ENCODE measurements at places on chromosomes 5 and 9.
A peak's percentile ranks its signal among the peaks of the same experiment; 100 is the strongest.

DNA sequence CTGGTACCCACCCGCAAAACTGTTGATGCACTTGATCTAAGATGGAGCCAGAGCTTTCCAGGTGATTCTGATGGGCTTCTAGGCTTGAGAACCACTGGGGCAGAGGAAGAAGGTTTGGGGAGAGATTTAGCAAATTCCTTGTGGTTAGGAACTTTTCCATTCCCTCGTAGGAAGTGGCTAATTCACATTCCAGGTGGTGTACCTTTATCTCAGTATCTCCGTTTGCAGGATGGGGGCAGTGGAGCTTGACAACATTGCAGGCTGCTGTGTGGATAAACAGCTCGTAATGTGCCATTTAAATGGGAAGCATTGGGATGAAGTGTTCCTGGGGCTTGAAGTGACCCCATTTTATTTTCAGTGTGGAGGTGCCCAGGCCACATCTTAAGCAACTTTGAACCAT, 172.9 kb upstream of the IL12B start:
- no peak for DNase-seq

DNA sequence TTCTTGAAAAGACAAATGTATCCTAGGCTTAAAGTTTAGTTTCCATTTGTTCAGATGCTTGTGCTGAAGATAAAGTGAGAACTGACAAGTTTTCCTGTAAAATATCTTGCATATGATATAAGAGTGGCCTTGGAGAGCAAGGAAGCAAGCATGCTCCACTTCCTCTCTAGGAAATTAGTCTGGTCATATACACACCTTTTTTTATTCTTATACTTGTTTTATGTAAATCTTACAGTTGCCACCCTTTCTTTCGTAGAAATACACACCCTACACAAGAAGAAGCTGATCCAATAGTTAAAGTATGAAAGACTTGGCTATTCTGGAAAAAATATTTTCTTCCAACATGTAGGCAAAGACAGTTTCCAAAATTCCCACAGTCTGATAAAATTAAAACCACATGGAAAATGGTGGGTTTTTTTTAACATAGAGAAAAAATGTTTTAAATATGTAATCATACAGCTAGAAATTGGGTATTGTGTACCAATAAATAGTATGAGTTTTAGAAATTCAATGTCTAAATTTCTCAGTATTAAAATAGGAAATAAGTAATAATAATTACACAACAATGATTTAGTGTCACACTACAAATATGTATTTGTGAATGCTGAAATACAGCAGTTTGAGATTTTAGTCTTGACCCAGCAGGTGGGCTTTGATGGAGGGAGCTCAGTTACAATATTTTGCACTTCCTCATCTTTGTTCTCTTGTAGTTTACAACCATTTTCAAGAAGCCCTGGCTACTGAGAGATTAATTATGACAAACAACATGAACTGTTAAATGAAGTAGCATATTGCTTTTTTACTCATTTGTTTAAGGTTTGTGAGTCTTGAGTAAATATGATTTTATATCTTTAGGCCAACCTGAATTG, 185.7 kb upstream of the GNA14 start:
- DNase-seq: no peak

DNA sequence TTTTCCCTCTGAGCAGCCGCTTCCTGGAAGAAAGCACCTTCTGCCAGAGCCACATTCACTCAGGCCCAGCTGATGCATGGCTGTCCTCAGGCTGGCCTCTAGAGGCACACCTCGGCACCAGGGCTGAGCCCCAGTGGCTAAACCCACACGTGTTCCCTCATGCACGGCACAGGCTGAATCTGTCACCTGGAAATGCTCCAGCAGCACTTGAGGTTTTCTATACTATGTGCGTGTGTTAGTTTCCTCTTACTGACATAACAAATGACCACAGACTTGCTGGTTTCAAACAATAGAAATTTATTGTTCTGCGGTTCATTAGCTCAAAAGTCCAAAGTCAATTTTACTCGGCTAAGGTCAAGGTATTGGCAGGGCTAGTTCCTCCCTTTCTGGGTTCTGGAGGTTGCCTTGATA, 141.4 kb downstream of the LRRC70 start:
- DNase-seq: peak; percentile 6

- DNase-seq: no peak
These were observed 20.2 kb downstream of the ZBED3 start for GRCh38 chr5:77066823-77067442.

DNA sequence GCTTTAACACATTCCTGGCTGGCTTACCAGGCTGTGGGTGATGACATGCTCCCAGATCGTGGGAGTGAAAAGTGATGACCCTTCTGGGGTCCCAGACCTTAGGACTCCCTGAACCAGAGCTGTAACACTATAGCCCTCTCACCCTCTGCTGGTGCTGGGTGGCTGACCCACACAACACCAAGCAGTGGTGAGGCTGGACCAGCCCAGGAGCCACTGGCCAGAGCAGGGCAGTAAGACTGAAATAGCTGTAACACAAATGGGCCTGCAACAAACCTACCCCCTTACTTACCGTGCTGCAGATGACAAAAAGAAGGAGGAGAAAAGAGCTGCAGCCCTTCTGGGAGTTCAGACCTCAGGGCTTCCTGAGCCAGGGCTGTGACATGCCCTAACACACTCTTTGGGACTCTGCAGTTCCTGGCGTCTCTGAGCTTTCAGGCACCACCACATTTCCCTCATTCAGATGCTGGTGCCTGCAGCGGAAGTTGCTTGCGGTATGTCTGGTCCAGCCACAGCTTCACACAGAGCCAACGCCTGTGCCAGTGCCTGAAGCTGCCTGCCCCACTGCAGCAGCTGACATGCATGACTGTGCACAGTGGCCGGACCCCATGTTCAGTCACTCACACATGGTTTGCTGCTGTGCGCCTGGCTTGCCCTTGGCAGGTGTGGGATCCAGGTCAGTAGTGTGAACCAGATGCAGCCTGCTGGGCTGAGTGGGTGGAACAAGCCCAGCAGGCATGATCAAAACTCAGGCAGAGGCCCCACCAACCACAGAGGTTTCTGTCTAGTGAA, 1247.4 kb downstream of the EFNA5 start:
- DNase-seq: no peak

DNA sequence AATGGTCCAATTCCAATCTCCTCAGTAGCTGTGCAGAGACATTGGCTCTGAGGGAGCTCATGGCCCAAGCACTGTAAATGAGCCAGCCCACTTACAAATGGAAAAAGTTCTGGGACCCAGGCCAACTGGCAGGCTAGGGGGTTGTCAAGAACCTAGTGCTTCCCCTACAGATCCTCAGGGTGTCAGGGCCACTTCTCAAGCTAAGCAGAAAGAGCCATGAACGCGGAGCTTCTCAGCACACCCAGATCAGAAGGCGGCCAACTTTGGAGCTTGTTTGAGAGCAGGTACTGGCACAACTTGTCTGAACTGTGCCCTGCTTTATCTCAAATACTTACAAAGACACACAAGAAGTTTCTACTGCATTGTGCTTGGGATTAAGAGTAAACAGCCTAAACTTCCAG, 17.5 kb downstream of the TLE1 start:
- no peak for DNase-seq

GRCh38 chr5:18807256-18808149, 1173.2 kb downstream of the TAF11L14 start:
- no peak for DNase-seq

GRCh38 chr5:44632344-44632743, 176.4 kb upstream of the MRPS30 start:
- no peak for DNase-seq

- DNase-seq: no peak
These were observed 190.8 kb upstream of the EFNA5 start for GRCh38 chr5:107861565-107861964.

DNA sequence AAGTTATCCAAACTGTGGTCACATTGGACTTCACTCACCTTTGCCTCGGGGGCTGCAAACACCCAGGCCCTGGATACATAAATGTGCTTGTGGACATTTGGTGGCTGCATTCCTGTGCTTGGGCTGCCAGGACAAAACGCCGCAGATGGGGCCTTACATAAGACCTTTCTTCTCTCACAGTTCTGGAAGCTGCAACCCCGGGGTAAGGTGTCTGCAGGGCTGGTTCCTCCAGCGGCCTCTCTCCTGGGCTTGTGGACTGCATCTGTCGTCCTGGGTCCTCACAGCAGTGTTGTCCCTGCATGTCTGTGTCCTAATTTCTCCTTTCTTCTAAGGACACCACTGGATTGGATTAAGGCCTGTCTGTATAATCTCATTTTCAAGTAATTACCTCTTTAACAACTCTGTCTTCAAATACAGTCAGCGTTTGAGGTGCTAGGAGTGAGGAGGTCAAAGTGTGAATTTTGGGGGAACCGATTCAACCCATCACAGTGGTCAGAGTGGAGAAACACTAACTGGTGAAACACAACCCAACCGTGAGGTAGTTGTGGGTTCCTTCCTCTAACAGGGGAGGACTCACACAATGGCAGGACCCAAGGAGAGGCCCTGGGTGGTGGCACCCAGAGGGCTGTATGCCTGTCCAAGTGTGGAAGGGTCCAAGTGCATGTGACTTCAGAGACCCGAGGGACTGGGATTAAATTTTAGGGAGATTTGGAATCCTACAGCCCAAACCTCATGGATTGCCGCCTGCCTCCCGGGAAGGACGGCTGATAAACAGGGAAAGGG, 415.6 kb downstream of the IRX2 start:
- DNase-seq: no peak

GRCh38 chr5:101260857-101261256, 357.8 kb upstream of the ST8SIA4 start:
- no peak for DNase-seq

GRCh38 chr9:131259432-131259898, 16.8 kb downstream of the FAM78A start:
- no peak for DNase-seq

DNA sequence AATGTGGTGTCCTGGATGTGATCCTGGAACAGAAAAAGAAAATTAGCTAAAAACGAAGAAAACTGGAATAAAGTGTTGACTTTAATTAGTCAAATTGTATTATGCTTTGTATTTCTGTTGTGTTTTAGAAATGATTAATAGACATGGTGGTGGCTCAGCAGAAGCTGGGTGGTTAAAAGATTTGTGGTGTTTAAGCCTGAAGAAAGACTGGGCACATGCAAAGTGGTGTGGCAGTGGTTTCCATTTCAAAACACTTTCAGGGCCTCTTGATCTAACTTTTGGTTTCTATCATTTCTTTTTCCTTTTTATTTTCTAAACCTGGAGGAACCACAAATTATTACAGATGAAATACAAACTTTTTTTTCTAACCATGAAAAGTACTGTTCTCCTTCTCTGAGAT, 44.1 kb downstream of the ADGRV1 start:
- no peak for DNase-seq

DNA sequence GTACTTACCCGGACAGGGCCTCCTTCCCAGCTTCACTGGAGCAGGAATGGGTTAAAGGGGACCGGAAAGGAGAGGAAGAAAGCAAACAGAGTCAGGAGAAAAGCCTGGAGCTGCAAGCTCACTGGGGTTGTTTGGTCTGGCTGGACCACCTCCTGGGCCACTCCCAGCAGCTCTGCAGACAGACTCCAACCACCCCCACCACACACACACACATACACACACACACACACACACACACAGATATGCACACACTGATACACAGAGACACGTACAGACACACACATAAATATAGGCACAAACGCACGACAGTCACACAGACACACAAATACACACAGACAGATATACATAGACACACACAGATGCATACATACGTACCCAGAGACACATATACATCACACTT, 34.9 kb upstream of the SYNPO start:
- no peak for DNase-seq

DNA sequence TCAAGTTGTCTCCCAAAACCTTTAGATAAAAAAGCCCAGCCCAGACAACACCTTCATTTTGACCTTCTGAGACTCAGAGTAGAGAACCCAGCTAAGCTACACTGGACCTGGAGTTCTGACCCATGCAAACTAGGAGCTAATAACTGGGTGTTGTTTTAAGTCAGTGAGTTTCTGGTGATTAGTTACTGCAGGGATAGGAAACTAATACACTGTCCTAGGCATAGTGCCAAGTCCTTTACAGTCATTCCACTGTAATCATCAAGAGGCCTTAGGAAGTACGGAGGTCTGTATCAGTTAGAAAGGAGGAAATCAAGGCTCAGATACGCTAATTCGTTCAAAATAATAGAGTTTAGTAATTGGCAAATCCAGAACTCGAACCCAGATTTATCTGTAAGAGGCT, 197.9 kb downstream of the KCTD16 start:
- no peak for DNase-seq

DNA sequence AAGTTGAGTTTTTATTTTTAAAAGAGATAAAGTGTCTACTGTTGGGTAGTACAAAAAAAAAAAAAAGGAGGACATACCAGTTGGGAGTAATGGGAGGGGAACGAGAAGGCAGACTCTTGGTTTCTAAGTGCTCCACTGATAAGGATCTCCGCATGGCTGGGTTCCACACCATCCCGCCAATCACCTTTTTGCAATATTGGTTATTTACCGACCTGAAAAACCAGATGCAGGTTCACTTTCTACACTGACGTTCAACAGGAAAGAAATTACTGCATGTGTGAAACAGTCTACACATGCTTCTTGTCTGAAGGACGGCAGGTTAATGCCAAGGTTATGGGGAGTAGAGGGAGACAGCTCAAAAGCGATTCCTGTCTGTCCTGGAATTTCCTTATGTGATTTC, 75.5 kb downstream of the PTPN3 start:
- no peak for DNase-seq

DNA sequence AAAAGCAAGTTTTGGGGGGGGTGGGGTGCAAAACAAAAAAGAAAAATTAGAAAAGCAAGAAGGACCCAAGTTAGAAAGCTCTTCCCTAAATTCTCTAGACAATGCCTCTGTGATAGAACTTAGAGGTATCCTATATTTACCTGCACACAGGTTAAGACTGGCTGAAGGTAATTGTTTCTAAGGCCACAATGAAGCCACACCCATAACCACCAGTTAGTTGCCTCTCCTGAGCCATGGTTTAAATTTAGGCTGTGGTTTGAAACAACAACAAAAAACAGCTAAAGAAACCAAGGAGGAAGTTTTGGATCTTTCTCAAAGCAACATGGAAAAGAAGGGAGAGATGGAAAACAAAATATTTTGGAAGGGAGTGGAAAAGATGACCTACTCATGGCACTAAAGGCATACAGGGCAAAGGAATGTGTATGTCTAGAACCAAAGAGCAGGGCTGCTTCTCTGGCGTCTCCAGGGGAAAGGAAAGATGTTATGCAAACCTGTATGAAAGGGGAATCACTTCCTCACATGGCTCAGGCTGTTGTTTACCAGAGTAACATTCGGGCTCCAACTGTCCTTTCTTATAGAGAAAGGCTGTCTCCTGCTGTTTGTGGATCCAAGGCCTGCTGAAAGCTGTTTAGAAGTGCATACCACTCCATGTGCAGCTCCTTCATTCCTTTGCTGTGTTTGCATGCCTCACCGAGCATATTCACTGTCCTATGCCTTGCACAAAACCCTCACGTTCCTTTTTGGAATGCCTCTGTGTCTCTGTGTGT, 408.9 kb upstream of the MPDZ start:
- no peak for DNase-seq

- peak; percentile 41 for DNase-seq
These were observed 82.5 kb downstream of the ESM1 start for GRCh38 chr5:54902791-54903473.
